ENCODE measurements at places on chromosomes 6 and 20. TPM values are rescaled to one million over a fixed set of nuclear protein-coding genes. Genes with fewer than 3 reads are reported as not detected.

GRCh38 chr20:48930878-48931277 lies 9.4 kb downstream of the ARFGEF2 start:
- H3K4me1 ChIP-seq = peaks cover 29% of the 10 kb centered on the region
- no peak for DNase-seq
- H3K27ac ChIP-seq = no peak overlapping the region

- H3K4me3 ChIP-seq = no peak overlapping the region
- H3K27me3 ChIP-seq = no peaks in the 10 kb centered on the region
- H3K36me3 ChIP-seq = no peaks in the 10 kb centered on the region
- no peak for DNase-seq
- H3K4me1 ChIP-seq = no peaks in the 10 kb centered on the region
- no peak overlapping the region for H3K27ac ChIP-seq
Observed at GRCh38 chr6:110934381-110934898, 24.1 kb upstream of the GTF3C6 start.

DNA sequence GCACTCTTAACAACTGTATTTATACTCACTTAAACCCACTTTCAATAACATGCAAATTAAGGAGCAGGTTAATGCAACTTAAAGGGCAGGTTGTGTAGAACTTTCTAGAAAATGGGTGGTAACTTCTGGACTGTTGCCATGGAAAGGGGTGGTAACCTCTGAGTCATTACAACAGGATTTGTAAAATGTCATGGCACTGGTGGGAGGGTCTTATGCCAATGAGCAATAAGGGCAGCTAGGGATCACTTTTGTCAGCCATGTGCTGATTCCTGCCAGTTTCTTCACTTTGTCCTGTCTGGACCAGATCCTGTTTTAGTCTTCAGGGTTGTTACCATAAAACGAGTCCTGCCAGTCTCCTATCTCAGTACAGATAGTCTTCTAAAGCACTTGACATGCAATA lies 560.5 kb upstream of the PTCHD4 start:
- H3K27me3 ChIP-seq = no peaks in the 10 kb centered on the region
- H3K4me3 ChIP-seq = no peak overlapping the region
- no peak for DNase-seq
- H3K4me1 ChIP-seq = no peaks in the 10 kb centered on the region
- no peak overlapping the region for H3K27ac ChIP-seq
- no peaks in the 10 kb centered on the region for H3K36me3 ChIP-seq

GRCh38 chr6:131258816-131259476 lies 123.7 kb downstream of the AKAP7 start:
- H3K4me3 ChIP-seq = no peak overlapping the region
- no peaks in the 10 kb centered on the region for H3K27me3 ChIP-seq
- DNase-seq = no peak
- H3K27ac ChIP-seq = no peak overlapping the region
- no peaks in the 10 kb centered on the region for H3K4me1 ChIP-seq

- H3K27me3 ChIP-seq = no peaks in the 10 kb centered on the region
- no peak overlapping the region for H3K27ac ChIP-seq
- no peak for DNase-seq
- H3K4me1 ChIP-seq = no peaks in the 10 kb centered on the region
- H3K36me3 ChIP-seq = no peaks in the 10 kb centered on the region
Observed at GRCh38 chr6:13838616-13839015, 24.3 kb upstream of the MCUR1 start.

LY6G6C gene
- total RNA-seq = not detected
